ENCODE measurements at places on chromosomes 6 and 20.

DNA sequence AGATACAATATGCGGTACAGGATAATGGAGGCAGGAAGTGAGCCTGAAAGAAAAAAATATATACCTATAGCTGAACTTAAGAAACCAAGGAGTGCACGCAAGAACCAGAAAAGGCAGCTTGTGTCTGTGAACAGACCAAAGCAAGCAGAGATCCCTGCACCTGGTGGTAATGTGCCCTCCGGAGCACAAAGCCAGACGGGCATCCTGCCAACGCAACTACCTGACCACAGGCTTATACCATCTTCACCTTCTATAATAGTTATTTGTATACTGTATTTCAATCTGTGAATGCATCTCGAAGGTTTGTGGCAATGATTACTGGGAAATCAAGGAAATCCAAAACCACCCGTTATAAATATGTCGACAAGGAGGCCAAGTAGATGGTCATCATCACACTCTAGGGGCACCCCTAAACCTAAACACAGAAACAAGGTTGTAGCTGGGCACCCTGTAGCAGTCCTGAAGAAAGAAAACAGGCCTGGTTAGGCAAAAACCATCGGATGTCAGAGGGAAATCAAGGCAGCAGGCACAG lies 801 bp downstream of the FBXL4 start:
- no peak for DNase-seq

GRCh38 chr6:72787391-72788031 lies 165.6 kb downstream of the KCNQ5 start:
- no peak for DNase-seq

- DNase-seq: no peak
Measured at GRCh38 chr20:61649860-61650162, 397.8 kb downstream of the CDH4 start.

DNA sequence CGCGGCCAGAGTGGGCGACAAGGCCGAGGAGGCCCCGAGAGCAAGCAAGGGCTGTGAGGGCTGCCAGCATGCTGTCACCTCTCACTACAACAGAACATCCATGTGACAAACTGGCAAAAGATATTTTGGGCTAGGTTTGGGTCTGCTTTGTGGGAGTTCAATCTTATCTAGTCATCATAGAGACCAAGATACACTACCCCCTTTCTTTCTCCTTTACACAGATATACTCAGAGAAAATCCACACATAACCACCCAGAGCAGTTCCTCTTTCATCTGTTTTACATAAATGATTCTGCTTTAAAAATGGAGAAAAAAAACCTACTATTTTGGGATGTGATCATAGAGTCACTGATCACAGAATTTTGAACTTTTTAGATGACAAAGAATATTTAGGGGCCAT lies 16.8 kb downstream of the SOX4 start:
- no peak for DNase-seq

- peak; percentile 74 for DNase-seq
Measured at GRCh38 chr6:157380779-157381561, at the start of gene ZDHHC14. TSS of gene ZDHHC14 (plus strand) at chr6:157381190.

- no peak for DNase-seq
Measured at GRCh38 chr6:19558201-19558600, 279.0 kb upstream of the ID4 start.

DNA sequence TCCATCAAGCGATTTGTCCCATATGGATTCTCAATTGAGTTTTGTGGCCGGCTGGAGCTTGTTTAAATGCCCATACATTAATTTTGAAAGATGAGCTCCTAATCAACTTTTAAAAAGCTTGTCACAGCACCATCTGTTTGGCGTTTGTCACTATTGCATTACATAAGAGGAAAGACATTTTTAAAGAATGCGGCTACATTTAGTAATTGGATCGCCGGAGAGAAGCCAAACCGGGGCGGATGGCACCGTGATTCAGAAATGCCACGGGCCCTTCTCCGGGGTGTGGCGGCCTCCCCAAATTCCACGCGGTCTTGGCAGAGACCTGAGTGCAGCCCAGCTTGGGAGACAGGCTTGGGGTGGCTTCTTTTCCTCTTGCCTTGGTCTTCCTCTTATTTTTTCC lies 67.7 kb upstream of the ZNFX1 start:
- DNase-seq: no peak

DNA sequence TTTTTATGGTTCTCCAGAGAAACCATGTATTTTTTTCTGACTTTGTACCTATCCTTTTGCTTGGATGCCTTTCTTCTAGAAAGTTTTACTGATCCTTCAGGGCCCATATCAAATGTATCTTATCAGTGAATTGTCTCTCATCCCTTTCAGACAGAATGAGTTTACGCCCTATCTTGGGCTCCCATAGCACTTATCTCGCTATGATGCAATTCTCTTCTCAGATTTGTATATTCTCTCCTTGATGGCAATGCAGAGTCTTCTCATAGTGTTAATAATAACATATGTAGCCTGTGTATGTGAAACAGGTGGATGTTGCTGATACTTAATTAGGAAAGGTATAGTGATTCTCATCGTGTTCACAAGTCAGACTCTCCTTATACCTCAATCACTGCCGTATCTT lies 336.2 kb downstream of the UTRN start:
- no peak for DNase-seq

GRCh38 chr6:72643214-72643613 lies 21.4 kb downstream of the KCNQ5 start:
- DNase-seq: no peak

GRCh38 chr6:34982424-34982852 lies 93.4 kb downstream of the ANKS1A start:
- DNase-seq: no peak

- DNase-seq: peak; percentile 41
Measured at GRCh38 chr20:63290677-63291472, 2.1 kb upstream of the COL20A1 start.

- no peak for DNase-seq
Measured at GRCh38 chr6:113375950-113376846, 480.9 kb upstream of the MARCKS start.

DNA sequence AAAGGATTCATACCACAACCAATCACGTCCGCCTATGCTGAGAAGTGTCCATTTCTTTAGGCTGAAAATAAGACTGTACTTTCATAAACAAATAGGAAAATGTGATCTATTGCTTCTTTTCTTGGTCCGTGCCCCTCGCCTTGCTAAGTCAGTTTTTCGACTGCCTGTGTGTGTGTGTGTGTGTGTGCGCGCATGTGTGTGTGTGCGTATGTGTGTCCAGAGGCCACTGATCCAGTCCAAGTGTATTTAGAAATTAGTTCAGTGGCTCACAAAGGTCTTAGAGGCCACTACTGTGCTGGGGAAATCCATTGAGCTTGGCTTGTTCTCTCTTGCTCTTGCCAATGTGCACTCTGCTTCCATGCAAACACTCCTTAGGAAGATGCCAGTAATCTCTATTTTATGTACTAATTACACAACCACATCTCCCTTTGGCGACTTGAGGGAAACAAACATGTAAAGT lies 50.5 kb downstream of the SLC22A23 start:
- no peak for DNase-seq

- no peak for DNase-seq
Measured at GRCh38 chr6:142763205-142763604, 181.8 kb downstream of the HIVEP2 start.

- DNase-seq: no peak
Measured at GRCh38 chr6:144338951-144339700, 54.0 kb downstream of the UTRN start.

DNA sequence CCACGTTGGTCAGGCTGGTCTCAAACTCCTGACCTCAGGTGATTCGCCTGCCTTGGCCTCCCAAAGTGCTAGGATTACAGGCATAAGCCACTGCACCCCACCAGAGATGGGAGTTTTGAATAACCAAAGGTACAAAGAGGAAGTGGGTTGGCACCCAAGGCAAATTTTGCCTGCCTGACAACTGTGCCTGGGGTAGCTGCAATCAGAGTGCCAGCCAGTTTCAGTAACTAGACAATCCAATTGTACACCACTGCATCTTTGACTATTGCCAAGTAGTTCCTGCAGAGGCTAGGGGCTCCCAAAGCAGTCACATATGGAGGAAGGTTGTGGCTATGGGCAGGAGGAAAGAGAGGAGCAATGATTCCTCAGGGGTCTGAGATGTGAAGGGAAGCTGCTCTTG lies 16.6 kb downstream of the ZC3H12D start:
- DNase-seq: no peak

DNA sequence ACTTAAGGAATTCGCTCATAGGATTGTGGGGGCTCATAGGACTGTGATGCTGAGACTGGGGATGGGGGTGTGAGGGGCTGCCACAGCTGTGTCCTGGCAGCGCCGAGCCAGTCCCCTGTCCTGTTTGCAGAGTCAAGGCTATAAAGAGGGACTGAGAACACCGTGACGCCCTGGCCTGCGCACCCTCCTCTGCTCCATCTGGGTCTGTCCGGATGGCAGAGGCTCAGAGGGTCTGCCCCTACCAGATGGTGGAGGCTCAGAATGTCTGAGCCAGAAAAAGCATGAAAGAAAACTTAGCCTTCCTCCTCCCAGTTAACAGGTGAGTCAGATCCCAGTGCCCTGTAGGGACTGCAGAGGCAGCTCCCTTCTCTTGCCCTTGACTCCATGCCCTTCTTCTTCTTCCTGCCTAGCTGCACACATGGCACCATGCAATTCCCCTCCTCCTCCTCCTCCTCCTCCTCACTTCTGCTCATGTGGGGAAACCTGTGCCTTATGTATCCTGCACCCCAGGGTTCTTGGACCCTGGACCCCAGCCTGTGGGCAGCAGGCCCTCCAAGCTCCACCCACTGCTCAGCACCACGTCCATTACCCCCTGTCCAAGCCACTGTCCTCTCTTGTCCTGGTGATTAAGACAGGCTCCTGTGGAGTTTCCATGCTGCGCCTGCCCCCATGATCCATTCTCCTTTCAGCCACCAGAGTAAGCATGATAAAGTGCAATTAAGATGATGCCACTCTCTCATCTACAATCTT lies 410.0 kb upstream of the SULF2 start:
- DNase-seq: no peak

GRCh38 chr6:123841067-123841896 lies 37.6 kb downstream of the NKAIN2 start:
- DNase-seq: no peak

- DNase-seq: no peak
Measured at GRCh38 chr6:18613319-18613925, 226.3 kb downstream of the RNF144B start.

DNA sequence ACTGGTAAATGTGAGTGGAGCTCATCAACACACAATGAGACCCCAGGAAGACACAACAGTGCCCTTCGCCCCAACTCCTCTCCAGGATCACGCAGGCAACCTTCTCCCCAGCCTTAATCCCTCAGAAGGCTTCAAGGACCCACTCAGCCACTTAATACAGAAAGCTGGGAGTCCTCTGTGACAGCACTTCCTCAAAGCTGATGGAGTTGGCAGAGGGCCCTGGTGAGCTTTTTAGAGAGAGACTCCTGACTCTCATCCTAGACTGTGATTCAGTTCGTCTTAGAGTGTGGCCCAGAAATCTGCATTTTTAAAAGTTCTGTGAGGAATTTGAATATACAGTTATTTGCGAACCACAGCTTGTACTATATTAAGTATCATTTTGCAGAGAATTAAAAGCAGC lies 187.7 kb downstream of the UST start:
- no peak for DNase-seq

DNA sequence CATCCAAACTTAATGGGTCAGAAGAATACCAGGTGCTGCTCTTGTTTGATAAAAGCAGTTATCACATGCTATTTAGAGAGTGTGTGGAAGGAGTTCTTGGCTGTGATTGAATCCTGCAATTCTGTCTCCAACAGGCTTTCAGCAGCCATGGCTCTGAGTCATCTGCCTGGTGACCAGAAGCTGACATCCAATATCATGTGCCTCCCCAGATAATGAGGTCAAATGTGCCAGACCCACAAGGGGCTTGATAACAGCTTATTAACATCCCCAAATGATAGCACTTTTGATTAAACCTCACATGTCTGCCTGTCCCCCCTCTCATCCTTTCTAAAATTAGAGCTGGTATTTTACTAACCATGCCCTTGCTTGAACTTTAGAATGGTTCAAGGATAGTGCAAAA lies 175.7 kb upstream of the PLN start:
- DNase-seq: no peak

DNA sequence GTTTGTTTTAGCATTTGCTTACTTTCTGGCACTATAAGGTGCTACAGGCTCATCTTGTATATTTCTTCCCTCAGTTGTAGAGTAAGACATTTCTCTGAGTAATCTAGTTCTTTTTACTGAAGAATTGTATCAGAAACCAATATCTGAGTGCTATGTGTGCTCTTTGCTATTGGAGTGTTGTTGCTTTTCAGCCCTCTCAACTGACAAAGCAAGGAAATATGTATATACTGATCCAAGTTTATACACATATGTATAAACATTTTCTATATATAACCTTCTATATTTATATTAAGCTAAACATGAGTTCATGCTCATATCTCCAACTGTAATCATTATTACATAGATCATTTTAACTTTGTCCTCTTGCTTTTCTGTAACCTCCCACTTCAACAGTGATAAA lies 405.7 kb downstream of the RFPL4B start:
- no peak for DNase-seq

- no peak for DNase-seq
Measured at GRCh38 chr6:150406948-150407347, 38.1 kb downstream of the IYD start.

DNA sequence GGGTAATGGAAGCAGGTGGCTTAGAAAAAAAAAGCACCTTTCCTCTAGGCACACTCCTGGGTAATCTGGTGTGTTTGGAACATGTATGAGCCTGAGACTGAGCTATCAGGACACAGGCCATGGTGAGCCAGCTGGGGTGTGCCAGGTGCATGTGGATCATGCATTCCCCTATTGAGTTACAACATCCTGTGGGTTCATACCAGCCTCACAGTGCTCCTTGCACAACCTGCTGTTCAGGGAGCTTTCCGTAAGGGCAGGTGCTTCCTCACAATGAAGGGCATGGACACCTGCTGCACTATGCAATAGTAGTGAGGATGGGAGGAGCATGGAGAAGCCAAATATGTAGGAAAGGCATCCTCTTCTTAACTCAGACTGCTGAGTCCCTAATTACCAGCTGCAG lies 197.2 kb upstream of the SUPT3H start:
- DNase-seq: no peak

DNA sequence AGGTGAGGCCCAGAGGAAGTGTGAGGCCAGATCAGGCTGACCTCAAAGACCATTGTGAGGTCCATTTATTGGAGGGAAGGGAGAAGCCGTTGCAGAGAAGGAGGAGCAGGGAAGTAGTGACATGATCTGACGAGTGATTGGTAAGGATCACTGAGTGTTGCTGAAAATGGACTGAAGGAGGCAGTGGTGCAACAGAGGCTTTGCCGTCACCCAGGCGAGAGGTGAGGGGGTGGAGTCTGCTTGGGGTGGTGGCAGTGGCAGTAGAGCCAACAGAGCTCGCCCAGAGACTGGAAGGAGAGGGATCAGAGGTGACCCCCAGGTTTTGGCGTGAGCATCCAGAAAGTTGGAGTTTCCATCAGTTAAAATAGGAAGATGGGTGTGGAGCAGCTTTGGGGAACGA lies 67.9 kb upstream of the CLDN20 start:
- DNase-seq: no peak

- DNase-seq: no peak
Measured at GRCh38 chr6:101108286-101108685, 227.2 kb upstream of the ASCC3 start.

DNA sequence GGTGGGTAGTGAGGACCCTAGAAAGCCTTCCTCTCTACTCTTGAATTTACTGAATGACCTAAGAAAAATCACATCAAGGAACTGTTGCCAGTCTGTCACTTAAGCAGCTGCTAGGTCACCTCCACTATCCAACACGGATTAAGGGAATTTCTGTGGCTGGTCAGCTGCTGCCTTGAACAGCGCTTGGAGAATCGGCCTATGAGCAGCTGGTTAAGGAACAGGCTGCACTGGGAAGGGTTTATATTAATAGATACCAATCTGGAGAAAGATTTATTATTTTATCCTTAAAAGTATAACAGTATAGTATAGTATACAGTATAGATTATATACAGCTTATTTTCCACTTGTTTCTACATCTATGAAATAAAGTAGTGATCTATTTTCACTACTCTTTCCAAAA lies 6.5 kb downstream of the PTPRK start:
- DNase-seq: no peak

All from stimulated activated CD8-positive, alpha-beta memory T cell treated with anti-CD3 and anti-CD28 coated beads, Interleukin-7, amount 100 ng/mL, for 4 hours (primary cell).